Activated CD8-positive, alpha-beta memory T cell treated with anti-CD3 and anti-CD28 coated beads, Interleukin-2, amount 10 ng/mL, durations not matched to agents 7 days and 5 days (primary cell): ENCODE measurements at places on chromosomes 16 and 17.

DNA sequence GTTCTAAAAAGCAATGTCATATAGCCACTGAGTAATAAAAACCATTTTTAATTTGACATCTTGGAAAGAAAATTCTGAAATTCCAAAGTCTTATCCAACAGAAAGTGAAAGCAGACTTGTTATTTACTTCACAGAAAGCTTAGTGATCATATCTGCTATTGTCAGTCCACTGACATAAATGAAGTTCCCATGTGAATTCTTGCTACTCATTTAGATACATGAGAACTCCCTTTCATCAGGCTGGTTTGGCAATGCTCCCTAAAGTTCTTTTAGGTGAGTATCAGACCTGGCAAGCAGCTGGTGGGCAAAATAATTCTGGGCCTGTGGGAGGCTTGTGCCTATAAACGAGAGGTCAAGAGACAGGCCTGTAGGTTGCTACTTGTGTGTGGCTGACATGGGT is 23.4 kb downstream of the NME2 start:
- DNase-seq = no peak

DNA sequence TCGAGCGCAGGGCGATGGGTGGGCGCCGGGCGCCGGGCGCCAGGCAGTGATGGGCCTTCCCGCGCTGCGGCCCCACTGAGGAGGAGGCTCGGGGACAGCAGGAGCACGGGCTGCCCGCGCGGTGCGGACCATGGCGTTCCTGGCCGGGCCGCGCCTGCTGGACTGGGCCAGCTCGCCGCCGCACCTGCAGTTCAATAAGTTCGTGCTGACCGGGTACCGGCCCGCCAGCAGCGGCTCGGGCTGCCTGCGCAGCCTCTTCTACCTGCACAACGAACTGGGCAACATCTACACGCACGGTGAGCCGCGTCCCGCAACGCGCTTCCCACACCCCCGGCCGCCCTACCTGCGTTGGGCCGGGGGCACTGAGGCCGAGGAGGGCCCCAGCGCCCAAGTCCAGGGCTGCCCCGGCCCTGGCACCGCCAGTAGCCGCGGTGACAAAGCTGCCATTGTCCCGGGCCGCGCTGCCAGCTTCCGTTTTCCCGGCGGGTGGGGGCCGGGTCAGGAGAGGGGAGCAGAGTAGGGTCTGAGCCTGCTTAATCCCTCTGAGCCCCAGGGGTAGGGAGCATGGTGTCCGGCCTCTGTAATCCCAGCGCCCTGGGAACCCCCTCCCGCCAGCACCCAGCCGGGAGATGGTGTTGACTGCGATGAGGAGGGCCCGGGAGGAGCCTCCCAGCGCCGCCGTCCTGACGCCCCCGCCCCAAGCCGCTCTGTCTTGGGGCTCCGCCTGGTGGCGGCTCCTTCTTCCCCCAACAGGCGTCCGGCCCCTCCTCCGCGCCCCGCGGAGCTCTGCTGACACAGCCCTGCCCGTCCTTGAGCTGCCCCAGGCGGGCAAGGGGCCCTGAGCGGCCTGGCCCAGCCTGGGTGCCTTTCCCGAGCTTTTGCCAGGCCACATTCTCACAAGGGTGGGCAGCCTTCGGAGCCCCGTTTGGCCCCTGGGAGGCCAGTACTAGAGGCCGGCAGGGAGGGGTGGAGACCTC is 685 bp downstream of the PAQR4 start:
- peak; percentile 91 for DNase-seq

DNA sequence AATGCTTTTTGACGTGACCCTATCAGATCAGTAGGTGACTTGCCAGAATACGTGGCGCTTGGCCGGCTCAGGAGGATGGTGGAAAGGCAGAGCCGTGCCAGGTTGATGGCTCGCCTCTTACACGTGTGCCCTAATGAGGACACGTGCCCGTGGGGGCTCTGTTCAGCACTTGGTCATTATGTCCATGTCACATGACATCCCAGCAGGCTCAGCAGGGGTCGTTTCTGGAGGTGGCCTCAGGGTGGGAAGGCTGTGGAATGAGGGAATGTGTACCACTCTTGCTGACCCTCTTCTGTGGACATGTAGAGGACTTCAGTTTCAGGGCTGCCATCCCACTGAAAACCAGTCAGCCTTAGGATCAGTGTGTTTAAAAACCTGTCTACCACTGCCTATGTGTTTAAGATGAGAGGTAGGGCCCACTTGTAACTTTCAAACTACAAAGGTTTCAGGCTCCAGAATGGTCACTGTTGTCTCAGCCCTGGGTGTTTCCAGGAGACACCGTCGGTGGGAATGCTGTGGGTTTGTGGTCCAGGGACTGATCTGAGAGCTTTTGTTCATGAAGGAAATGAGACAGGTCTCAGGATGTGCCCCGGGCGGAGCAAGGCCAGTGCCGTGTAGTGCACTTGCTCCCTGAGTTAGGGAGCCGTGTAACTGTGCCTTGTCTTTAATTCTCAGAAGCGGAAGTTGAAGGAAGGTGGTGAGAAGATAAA is 12.1 kb downstream of the UBN1 start:
- DNase-seq = no peak

- DNase-seq = peak; percentile 79
Measured at GRCh38 chr17:67246653-67247415, 1.8 kb upstream of the HELZ start.

- no peak for DNase-seq
Measured at GRCh38 chr16:55297910-55298479, 26.0 kb upstream of the IRX6 start.

DNA sequence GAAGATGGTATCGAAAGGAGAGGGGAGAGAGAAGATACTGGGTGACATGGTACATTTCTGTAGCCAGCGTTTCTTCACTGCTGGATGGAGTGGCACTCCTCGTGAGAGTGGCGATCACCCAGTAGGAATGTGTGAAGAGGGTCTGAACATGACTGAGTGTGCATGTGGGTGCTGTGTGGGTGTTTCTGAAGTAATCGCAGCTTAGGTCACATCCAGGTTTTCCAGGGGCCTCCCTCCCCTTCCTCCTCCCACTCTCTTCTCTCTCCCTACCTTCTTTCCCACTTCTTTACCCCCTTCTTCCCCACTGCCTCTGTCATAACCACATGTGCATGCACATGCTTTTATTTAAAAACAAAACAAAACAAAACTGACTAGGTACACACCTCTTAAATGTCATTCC is 1.8 kb downstream of the CLEC3A start:
- no peak for DNase-seq

DNA sequence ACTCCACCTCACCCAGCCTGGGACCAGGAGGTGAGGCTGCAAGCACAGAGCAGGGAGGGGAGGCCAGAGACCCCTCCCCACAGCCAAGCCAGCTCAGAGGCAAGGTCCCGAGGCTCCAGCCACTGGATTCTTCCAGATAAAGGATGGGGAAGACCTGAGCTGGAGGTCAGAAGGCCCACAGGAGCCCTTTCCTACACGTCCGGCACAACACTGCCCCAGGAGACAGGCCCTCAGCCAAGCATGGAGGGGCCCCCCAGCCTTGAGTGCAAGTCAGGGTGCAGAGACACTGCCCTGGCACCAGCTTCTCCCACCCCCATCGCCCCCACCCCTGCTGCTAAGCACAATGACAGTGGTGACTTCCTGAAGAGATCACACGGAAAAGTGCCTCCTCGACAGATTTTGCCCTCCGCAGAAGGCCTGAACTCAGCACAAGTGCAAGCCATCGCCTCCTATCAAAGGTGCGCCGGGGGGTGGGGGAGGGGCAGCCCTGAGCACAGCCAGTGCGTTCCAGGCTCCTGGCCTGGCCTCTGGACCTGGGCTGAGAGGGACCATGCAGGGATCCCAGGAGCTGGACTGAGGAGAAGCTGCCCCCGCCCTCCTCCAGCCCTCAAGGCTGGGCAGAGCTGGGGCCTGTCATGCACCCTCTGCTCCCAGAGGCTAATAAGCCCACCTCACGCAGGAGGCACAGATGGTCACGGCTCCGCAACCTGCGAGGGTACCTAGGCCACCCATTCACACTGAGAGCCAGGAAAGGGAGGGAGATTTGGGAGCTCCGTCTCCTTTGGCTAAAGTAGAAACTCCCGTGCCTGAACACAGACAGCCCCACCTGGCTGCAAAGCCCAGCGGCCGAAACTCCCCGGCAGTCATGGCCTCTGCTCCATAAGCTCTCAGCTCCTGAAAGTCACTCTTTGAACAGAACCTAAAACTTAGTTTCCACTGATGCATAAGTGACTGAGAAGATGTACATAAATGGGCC is 2.7 kb downstream of the MAFG start:
- no peak for DNase-seq

DNA sequence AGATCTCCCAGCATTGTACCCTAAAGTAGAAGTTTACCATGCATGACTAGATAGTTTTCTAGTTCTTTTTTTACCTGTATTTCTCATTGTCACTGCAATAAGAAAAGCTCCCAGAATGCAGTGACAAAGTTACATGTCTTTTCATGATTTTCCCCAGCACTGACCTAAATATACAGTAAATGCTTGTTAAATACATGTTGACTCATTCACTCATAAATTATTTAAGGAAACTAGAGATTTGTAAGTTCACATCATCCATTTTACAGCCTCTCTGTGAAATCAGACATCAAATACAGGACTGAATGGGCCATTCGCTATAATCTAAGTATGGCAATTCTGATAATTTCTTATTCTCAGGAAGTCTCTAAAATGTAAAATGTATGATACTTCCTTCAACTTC is 258.9 kb upstream of the AXIN2 start:
- DNase-seq = no peak

DNA sequence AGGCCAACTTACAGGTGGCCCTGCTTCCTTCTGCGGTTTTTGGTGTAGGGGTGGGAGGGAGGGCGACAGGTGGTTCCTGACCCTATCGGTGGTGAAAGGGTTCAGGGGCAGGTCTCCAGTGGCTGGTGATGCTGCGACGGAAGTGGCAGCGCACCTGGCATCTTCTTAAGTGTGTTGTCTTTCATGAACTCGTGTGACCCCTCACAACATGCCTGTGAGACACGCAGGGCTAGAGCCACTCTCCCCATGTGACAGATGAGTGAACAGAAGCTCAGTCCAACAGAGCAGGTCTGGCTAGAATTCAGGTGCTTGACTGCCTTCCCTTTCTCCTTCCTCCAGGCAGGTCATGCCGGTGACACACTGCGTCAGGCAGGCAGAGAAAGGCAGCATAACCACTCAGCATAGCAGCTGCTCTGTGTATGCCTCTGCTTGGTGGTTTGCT is 8.0 kb downstream of the TNFAIP1 start:
- DNase-seq = no peak
